Activated naive CD8-positive, alpha-beta T cell treated with anti-CD3 and anti-CD28 coated beads, Interleukin-2, amount 50 U/mL, for 16 hours (primary cell): ENCODE measurements at places on chromosomes 4 and X.

DNA sequence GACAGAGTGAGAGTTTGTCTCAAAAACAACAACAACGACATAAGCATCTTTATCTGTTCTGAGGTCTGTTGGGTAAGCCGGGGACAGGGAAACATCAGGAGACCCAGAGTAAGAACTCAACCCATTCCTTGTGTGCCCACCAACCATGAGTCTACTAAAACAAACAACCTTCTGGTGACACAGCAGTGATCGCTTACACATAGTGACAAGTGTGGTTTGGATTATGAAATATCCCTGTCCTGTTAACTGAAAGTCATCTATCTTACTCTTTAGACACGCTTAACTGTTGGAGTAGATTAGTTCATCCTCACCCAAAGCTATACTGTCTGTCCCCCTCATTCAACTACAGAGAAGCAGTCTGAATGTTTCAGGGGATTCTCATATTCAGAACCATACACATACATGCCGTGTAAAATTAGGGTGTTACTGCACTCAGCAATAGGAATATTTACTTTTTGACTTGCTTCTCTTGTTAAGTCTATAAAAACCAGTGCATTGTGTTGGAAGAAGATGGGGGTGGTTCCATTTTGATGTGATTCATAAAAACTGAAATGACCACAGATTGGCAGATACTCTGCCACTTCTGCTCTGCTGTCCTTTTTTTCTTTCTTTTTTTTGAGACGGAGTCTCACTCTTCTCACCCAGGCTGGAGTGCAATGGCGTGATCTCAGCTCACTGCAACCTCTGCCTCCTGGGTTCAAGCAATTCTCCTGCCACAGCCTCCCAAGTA is 27.4 kb downstream of the PHKA2 start:
- DNase-seq: no peak

DNA sequence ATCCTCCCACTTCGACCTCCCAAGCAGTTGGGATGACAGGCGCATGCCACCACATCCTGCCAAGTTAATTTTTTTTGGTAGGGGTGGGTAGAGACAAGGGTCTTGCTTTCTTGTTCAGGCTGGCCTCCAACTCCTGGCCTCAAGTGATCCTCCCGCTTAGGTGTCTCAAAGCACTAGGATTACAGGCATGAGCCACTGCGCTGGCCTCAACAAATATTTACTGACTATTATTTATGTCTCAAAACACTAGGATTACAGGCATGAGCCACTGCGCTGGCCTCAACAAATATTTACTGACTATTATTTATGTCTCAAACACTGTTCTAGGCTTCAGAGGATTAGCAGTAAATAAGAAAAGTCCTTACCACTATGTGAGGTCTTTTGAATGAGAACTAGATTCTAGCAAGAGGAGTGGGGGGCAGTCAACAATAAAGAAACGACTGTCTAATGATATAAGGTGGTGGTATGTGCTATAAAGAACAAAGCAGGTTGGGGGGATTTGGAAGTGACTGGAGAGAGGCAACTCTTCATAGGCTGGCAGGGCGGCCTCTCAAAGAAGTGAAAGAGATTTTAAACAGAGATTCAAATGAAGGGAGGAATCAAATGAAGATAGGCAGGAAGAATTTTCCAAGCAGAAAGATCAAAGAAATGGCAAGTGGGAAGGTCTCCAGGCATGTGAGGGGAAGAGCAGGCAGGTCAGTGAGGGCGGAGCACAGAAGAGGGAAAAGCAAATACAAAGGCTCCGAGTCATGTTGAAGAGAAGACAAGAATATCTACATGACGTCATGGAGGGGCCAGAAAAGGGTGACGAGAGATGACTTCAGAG is 12.7 kb upstream of the ACSL1 start:
- DNase-seq: no peak

GRCh38 chr4:180587379-180587778 is 1655.8 kb upstream of the TENM3 start:
- no peak for DNase-seq

DNA sequence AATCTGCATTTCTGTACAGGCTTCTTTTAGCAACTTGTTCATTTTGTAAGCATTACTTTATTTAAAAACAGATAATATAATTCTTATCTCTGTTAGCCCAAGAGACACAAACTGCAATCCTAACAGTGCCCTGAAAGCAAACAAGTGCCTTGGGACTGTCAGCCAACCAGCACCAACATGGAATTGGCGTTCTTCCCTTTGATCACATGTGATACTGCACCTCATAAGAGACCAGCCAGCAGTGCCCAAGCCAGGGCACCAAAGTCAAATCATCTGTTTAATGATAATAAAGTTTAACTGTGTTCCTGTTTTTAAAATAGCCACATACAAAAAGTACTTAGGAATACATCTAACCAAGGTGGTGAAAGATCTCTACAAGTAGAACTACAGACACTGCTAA is 223.2 kb downstream of the PRDM5 start:
- DNase-seq: no peak

DNA sequence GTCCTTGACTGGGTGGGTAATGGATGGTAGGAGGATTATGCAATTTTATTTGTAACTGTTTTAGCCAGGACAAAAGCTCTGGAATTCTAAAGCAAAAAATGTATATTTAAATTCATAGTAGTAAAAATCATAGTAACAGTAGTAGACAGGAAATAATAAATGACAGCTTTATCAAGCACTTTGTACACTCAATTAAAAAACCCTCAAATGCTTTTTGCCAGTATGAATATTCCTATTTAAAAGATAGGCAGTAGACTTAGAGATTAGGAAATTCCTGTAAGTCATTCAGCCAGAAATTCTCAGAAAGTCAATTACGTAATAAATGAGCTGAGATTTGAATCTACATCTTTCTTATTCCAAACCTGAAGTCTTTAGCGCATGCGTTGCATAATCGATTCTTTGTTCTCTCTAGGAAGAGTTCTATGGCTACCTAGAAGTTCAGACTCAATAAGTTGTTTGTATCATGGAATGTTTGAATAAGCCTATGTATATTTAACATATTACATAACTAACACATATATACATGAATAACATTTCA is 2.5 kb downstream of the AADAT start:
- no peak for DNase-seq

GRCh38 chrX:7771788-7772438 is 71.1 kb upstream of the VCX start:
- DNase-seq: no peak

DNA sequence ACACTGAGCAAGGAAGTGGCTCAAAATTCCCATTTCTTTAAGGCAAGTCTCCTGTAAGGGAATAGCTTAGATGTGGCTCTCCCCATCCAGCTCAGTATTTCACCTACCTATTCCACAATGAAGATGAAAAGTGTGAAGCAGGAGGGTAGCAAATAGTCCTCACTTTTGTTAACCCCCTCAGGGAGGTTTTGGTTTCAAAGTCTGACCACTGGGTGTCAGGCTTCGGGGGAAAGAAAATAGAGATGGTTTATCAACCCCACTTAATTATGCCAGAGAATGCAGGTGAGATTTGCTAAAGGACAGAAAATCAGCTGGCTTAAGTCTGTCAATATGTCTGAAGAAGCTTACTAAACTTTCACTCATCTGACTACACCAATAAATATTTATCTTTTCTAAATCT is 69.5 kb downstream of the DHX15 start:
- DNase-seq: no peak

- no peak for DNase-seq
Measured at GRCh38 chr4:154731756-154732155, 12.0 kb upstream of the LRAT start.

DNA sequence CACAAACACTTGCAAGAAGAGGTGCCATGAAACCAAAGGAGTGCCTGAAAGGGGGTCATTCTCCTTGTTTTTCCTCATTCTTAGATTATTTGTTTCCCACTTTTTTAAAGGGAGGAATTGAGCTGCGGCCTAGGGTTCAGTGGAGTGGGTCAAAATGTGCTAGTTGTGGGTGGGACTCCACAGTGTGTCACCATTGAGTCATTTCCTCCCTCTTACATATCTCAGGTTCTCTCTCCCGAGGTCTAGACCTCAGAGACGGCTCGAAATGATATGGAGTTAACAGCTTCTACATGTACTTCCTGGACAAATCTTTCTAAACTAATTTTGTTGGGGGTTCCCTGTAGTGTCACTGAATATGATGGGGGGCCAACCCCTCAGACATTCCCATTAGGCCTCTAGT is 328.4 kb upstream of the SPANXN1 start:
- no peak for DNase-seq

GRCh38 chrX:130125091-130125874 is 15.0 kb upstream of the ELF4 start:
- no peak for DNase-seq

DNA sequence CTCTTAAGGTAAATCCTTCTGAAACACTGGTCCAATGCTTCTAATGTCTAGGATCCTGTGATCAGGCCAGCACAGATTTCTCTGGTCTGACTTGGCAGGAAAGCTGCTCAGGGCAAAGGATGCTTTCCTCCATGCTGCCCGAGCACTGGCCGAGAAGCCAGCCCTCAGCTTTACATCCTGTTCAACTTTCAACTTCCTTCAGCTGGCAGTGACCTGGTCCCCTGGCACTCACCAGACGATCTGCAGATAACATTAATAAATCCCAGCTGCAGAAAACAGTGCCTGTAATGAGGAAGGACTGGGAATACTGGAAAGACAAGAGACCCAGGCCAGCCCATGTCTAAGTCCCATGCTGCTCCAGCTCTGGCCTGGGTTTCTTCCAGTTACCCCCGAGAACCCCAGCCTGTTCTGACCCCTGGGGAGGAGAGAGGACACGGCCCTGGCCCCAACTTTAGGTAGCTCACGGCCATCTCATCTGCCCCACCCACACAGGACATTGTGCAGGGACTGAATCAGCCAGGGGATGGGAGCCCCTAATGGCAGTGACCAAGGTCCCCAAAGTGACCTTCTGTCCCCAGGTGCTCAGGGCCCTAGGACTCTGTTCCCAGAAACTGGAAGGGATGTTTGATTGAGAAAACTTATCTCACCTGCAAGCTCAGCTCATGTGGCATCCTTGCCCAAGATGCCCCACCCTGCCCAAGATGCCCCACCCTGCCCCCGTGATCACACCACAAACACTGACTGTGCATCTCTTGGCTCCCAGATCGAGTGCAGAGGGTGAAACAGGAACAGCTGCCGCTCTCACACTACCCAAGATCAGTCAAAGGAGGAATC is 28.0 kb downstream of the JAKMIP1 start:
- no peak for DNase-seq

- DNase-seq: no peak
Measured at GRCh38 chr4:17811078-17811603, 362 bp downstream of the NCAPG start.

DNA sequence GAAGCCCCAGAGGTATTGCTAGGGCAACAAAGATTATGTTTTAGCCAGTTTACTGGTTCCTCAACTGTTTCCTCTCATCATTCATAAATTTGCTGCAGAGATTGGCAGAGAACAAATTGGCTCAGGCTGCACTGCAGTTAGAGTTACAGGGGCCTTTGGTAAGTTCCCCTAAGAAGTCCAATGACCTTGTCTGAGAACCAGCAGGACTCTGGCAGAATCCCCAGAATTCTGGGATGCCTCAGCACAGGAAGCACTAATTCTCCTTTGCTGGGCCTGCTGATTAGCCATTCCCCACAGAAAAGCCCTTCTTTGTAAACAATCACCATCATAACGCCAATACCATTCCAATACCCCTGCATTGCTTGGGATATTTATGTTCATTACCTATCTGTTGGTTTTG is 151.3 kb downstream of the USP46 start:
- DNase-seq: no peak

DNA sequence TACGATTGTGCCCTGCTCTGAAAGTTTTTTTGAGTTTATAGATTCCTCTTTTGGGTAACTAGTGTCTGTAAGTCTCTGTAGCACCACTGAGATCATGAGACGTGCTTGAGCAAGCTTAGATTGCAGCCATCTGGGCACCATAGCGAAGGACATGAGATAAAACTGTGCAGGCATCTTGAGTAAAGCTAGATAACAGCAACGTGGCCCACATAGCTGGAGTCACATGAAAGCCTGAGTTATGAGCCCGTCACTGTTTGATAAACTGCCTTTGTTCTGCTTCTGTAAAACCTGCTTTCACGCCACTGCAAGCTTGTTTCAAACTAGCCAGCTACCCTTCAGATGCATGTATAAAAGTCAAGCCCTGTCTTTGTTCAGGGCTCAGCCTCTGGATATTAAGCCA is 359.1 kb upstream of the CXorf51A start:
- no peak for DNase-seq

- DNase-seq: no peak
Measured at GRCh38 chr4:168509786-168510185, 12.9 kb downstream of the PALLD start.

DNA sequence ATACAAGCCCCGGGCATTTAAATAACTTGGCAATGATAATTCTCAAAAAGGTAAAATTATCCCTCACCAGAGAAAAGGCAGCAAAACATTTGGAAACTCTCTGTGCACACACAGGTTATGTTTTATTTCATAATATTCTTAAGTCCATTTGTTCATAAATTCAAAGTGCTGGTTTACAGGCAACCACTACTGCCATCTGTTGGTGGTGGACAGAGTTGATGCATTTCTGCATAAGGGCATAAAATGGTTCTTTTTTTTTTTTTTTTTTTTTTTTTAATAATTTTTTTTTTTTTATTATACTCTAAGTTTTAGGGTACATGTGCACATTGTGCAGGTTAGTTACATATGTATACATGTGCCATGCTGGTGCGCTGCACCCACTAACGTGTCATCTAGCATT is 31.5 kb upstream of the IL21 start:
- DNase-seq: no peak

GRCh38 chr4:67201334-67201733 is 344.0 kb downstream of the CENPC start:
- no peak for DNase-seq

GRCh38 chr4:26048378-26048882 is 134.4 kb downstream of the SMIM20 start:
- DNase-seq: no peak

DNA sequence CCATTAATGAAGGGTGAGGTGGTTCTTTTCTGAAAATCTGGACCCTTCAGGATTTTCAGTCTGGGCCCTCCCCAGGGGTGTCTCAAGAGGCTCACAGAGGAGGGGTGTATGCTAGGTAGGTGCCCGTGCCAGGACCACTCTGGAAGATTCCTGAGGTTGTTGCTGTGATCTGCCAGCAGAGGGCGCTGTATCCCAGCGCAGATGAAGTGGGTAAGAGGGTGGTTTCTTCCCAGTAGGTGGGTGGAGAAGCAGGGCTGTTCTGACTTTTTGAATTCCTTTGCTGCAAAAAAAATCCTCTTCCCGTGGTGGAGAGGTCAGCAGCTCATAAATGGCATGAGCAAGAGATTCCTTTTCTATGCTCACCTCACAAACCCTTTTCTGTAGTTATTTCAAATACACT is 51.1 kb downstream of the SCML1 start:
- DNase-seq: no peak
